ENCODE measurements at places on chromosomes 3 and 15. TPM values are rescaled to one million over a fixed set of nuclear protein-coding genes. Genes with fewer than 3 reads are reported as not detected.

The EBLN2 gene
- total RNA-seq: 12.2 TPM

The BCL2A1 gene
- not detected for total RNA-seq

- H3K4me1 ChIP-seq: no peaks in the 10 kb centered on the region
- no peaks in the 10 kb centered on the region for H3K27me3 ChIP-seq
- no peak overlapping the region for H3K27ac ChIP-seq
- H3K36me3 ChIP-seq: no peaks in the 10 kb centered on the region
- no peak overlapping the region for H3K4me3 ChIP-seq
Observed at GRCh38 chr15:49953421-49953820, 165.6 kb downstream of the ATP8B4 start.

- H3K27me3 ChIP-seq: no peaks in the 10 kb centered on the region
- H3K4me1 ChIP-seq: no peaks in the 10 kb centered on the region
- no peak for DNase-seq
Observed at GRCh38 chr3:173109143-173109542, 31.9 kb downstream of the SPATA16 start.

- no peak overlapping the region for H3K4me3 ChIP-seq
- no peak overlapping the region for H3K27ac ChIP-seq
- no peaks in the 10 kb centered on the region for H3K27me3 ChIP-seq
- no peaks in the 10 kb centered on the region for H3K36me3 ChIP-seq
- no peaks in the 10 kb centered on the region for H3K4me1 ChIP-seq
Observed at GRCh38 chr15:31082771-31083369, 18.7 kb downstream of the TRPM1 start.
